ENCODE measurements at places on chromosomes 6 and 20.

GRCh38 chr6:76166297-76166696 lies 93.8 kb upstream of the IMPG1 start:
- no peak for DNase-seq

DNA sequence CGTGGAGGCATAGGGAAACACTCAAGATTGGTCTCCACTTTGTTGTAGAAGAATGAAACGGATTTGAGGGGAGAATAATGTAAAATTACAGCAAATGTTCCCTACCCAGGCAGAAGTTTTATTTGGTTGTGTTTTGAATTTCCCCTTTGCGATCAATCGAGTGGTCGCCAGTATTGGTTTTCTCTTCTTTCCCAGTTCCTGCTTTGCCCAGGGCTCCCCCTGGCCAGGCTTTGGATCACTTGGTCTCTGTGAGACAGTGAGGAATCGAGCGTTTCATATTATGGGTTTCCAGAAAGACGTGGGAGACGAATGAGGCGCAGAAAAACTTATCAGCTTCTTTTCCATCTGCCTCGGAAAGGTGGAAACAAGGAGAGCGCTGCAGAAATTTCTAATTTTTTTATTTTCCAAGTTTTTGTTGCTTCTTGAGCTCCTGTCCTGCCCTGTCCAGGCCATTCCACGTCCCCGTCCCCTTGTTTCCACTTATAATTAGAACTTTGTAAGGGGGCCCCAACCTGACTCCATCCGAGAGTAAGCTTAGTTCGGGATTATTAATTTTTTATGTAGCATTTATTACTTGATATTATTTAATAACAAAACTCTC lies 7.5 kb upstream of the TBX18 start:
- DNase-seq: no peak

GRCh38 chr6:7172649-7173048 lies 64.9 kb downstream of the RREB1 start:
- DNase-seq: no peak

GRCh38 chr6:116528133-116528532 lies 16.7 kb downstream of the CALHM5 start:
- no peak for DNase-seq

DNA sequence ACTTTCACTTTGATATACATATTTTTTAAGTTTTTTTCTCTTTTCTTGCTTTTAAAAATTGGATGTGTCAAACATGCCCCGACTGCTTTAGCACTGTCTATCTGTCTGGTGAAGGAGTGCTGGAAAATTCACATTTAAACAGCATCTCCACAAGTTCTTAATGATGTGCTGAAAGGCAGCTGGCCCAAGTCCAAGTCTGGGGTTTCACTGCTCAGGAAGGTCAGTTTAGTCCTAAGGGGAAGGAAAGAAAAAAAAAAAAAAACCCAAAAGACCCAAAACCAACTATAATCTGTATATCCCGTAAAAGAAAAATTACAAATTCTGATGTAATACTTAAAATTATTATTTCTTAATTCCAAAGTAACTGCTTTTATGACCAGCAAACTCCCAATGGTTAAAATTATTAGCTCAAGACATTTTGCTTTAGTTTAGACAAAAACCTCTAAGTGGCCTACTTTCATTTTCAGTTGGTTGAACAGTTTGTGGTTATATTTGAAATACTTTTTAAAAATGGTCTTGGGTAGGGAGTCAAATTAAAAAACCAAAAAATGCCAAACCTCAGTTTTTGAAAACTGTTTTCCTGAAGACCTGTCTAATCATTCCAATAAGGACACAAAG lies 79.5 kb upstream of the PREP start:
- DNase-seq: no peak

DNA sequence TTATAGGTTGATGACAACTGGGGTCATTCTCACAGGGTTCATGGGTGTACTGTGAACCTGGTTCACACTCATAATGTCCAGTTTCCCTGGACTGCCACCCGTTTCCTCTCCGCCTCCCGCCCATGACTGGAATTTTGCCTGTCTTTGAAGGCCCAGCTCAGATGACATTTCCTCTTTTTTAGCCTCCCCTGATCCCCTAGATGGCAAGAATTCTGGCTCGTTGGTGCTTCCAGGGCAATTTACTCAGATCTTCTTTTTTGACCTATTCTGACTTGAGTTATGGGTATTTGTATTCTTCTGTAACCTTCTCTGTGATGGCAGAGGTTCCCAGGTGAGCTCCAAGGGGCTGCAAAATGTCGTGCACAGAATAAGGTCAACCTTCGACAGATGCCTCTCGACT lies 5.7 kb upstream of the CITED2 start:
- DNase-seq: no peak

GRCh38 chr6:107869871-107870270 lies 45.8 kb upstream of the SCML4 start:
- DNase-seq: no peak

DNA sequence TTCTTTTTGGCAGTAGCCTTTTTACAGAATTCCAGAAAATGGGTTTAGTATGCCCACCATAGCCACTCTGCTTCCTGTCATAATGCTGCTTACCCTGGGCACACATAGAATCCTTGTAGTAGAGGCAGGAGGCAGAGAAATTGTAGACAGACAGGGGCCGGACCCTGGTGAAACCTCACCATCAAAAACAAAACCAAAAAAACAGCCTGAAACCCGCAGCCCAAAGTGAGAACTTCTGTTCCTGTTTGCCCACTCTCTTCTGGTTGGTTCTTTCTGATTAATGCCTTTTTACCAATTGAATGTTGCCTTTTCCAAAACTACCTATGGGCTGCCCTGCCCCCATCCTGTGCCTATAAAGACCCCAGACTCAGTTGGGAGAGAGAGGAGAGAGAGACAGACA lies 188.2 kb downstream of the CDKAL1 start:
- DNase-seq: no peak

DNA sequence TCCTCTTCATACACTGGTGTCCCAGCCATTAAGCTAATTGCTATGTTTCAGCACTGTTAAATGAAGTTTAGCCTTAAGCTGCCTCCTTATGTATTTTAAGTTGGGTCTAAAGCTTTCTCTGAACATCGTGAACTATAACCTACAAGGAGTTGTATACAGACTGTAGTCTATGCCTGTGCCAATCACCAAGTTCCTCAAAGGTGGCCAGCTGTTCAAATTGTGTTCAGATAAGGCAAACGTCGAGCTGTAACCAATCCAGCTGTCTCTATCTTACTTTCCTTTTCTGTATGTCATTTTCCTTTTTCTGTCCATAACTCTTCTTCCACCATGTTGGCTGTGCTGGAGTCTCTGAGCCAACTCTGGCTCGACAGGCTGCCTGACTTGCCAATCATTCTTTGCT lies 199.6 kb downstream of the OGFRL1 start:
- DNase-seq: no peak

- DNase-seq: no peak
Measured at GRCh38 chr20:50459124-50459918, 50.9 kb upstream of the PTPN1 start.

GRCh38 chr6:49551078-49551865 lies 804 bp downstream of the C6orf141 start:
- DNase-seq: no peak

DNA sequence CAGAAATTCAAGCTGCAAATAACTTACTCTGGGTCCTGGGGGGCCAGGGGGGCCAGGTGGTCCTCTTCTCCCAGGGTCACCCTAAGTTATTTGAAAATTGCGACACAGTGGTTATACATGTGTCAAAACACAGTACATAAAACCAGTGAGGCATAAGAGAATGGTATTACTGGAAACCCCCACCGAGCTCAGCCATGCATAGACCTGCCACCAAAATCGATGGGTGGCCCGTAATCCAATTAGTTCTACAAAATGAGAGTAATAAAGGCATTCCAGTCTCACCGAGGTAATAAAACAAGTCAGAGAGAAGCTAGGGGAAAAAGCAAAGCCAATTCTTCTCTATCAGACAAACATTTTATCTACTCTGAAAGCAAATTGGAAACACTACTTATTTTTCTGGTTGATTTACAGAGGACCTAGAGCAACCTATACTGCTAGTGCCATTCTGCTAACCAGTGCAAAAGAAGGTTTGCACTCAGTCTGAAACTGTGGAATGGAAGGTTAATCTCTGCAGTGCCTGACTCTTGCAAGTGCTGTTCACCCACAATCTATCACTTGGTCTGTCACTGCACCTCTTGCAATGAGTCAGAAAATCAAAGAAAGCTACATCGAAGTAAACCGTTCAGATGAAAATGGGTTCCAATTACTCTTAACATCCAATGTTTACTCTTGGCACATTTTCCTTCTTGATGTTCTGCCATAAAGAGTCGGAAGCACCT lies 32.4 kb downstream of the COL9A1 start:
- no peak for DNase-seq

DNA sequence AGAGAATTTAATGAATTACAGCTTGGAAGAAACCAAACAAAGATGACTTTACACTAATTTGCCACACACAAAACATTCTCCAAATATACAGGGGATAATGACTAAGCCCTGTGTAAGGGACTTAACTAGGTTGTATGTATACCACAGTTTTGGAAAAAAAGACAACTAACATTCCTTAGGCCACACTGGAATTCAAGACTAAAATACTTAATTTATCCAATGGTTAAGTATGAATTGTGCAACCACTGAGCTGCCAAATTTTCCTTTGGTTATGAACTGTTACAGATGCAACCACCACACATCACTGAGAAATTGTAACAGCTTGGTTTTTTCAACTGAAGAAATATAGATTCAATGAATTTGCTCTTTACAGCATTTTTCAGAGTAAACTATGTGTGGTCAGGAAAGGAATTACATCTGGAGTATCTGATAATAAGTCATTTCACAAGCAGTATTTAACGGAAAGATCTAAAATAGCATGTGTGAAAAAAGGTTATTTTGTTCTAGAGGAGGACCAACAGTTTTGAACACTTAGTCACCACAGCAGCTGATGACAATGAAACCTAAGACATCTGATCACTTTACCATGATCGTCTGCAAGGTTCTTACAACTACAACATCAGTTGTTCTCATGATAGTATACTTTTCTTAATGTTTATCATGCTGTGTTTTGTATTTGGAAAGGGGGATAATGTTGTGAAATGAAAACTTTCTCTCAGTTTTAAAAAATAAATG lies 318.8 kb downstream of the BCKDHB start:
- no peak for DNase-seq

DNA sequence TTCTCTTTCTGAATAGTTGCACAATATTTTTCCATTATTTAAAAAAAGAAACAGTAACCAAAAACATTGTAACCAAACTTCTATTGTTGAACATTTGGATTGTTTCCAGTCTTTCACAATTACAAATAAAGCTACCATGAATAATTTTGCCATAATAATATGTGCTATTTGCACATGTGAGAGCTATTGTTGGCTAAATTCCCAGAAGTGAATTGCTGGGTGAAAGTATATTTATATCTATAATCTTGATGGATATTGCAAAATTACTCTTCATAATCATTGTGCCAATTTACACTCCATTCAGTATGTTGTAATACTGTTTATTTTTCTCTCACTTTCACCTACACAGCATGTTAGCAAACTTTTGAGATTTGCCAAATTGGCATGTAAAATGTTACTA lies 36.6 kb upstream of the SLC22A16 start:
- DNase-seq: no peak

DNA sequence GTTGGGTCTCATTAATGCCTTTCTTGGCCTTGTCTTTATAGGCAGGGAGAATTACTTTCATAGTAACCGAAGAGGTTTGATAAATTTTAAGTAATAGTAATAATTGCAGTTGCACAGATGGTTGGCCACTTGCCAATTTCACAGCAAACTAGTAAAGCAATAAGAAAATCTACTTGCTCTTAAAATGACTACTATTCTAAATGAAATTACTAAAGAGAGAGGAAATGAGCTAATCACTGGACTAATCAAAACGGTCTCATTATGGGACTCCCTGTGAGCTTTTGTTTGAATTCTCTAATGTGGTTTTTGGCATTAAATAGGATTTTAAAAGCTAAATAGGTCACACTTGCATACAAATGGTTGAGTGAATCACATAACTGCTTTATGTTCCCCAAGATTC lies 227.4 kb upstream of the PLN start:
- DNase-seq: no peak

DNA sequence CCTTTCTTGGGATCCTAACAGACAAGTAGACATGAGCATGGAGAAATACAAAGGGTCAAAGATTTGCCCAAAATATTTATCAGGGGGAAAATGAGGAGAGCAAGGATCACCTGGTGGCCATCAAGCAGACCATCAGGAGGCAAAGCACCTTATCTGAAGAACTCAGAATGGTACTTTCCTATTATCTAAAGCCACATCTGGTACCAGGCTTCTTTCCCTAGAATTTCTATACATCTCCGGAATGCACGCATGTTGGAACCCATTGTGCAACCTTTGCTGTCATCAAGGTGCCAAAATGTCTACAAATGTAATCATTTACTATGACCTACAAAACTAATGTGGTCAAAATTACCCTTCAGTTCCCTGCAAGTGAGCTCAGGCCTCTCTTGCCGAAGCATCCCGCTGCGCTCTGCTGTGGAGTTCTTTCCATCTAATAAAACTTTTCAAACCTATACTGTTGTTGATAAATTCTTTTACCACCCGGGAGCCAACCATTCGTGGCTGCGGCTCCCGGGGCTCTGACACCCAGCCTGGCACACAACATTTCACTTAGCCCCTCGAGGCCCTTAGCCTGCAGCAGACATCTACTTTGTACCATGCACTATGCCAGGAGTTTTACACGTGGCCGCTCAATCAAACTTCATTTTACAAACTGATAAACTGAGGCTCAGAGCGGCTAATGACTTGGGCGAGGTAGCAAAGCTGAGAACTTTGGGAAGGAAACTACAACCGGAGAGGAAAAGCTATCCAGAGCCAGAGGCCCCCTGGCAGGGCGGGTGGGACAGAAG lies 3.8 kb upstream of the CPXM1 start:
- DNase-seq: no peak

DNA sequence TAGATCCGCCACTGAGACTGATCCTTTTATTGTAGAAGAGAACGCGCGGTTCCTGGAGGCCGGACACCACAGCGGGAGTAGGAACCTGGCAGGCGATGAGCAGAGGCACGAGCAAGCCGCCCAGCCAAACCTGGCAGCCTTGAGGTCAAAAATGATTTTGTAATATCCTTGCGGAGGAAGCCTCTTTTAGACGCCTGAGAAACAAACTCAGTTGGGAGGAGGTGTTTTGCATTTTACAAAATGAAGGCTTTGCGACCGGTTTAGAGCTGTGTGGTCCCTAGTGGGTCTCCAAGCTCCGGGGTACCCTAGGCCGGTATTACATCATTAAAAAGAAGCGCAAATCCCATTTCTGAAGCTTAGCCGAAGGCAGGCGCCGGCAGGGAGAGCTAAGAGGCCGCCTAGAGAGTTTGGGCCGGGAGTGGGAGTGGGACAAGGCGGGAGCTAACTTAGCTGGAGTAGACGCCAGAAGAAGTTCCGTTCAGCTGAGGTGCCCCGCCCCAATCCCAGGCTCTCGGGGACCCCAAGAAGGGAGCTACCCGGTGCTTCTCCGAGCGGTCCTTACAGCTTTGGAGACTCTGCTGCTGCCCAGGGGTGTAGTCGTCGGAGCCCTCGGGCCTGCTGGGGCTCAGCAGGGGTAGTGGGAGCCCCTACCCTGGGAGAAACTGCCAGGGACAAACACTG lies 1.9 kb upstream of the TBX18 start:
- DNase-seq: no peak
